ENCODE measurements at places on chromosomes 3 and 15.

DNA sequence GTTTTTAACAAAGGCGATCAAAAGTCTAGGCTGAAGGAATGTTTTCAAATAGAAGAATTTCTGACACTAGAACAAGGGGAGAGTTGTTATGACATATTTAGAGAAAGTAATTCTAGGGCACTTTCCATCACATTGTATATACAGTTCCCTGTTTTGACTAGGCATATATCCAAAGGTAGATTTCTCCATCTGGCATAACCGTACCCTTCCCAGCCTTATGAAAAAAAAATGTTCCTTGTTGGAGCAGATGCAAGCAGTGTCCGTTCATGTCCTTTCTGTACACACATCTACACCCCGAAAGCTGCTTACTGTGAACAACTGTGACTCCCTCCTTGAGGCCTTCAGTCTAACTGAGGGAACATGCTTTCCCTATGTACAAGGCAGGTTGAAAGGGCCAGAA, 271.7 kb upstream of the GBE1 start:
- no peak for DNase-seq

GRCh38 chr3:116020495-116020894, 397.2 kb downstream of the GAP43 start:
- DNase-seq: no peak

GRCh38 chr15:95693917-95694316, 636.6 kb upstream of the NR2F2 start:
- DNase-seq: no peak

GRCh38 chr15:59791755-59792154, 102.6 kb upstream of the BNIP2 start:
- no peak for DNase-seq

DNA sequence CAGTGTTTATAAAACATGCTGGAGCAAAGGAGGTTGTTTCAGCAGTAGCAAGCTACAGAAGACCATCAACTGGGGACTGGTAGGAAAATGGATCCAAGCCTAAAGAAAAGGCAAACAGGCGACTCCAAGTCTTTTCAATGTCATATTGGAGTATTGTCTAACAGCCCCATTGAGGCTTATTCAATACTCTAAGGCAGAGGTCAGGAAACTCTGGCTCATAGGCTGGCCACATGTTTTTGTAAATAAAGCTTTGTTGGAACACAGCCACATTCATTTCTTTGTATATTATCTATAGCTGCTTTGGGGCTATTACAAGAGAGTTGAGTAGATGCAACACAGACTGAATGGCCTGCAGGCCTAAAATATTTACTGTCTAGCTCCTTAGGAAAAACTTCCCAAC, 77.5 kb downstream of the RPL22L1 start:
- DNase-seq: no peak

GRCh38 chr3:112407214-112407887, 74.4 kb downstream of the CD200 start:
- no peak for DNase-seq

DNA sequence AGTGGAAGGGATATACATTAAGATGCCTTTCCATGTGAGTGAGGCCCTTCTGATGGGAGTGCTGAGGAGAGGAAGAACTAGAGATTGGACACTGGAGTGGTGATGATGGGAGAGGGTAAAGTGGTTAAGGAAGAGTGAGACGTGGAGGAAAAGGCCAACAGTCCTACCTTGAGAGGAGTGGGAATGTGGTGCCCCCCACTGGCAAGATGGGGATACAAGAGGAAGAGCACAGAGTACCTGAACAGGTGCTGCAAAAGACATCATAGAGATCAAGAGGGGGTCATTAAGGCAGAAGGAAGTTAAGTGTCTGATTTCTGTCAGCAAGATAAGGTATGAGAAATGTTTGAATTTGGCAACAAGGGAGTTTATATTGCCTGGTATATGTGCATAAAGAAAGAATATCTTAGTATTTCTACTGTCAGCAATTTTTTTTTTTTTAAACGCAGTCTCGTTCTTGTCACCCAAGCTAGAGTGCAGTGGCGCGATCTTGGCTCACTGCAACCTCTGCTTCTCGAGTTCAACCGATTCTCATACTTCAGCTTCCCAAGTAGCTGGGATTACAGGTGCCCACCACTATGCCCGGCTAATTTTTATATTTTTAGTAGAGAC, 34.0 kb downstream of the ARIH2 start:
- DNase-seq: no peak

GRCh38 chr3:50172626-50173220, 17.6 kb downstream of the SEMA3F start:
- DNase-seq: no peak

DNA sequence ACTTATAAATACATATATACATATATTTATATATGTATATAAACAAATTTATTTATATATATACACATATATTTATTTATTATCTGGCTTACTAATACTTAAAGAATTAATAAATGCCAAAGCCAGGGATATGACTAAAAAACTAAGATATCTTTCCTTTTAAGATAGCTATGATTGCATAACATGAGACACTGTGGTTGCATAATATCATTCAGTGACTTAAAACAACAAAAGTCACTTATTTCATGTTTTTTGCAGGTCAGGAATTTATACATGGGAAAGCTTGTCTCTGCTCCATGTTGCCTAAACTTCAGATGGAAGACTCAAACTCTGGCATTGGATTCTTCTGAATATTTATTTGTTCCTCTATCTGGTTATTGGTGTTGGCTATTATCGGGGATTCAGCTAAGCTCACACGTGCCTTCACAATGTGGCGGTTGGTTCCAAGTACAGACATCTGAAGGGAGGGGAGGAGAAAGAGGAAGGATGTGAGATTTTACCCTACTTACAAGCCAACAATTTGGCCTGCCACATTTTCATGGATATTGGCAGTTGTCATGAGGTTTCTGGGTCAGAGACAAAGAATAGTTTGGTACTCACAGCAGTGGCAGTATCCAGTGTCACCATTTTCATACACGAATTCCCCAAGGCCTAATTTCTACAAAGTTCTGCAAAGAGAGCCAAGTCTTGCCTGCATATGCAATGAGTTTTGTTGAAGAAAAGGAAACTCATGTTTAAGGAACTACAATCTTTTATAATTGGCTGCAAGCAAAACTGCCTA, 381.6 kb downstream of the EPHA3 start:
- no peak for DNase-seq

- DNase-seq: no peak
Observed at GRCh38 chr3:43302116-43302880, 16.0 kb downstream of the SNRK start.

- no peak for DNase-seq
Observed at GRCh38 chr3:136380530-136380929, 130.4 kb downstream of the PCCB start.

- peak; percentile 43 for DNase-seq
Observed at GRCh38 chr3:87350367-87351199, 74.2 kb upstream of the POU1F1 start.

GRCh38 chr3:29178809-29179793, 101.8 kb upstream of the RBMS3 start:
- no peak for DNase-seq

DNA sequence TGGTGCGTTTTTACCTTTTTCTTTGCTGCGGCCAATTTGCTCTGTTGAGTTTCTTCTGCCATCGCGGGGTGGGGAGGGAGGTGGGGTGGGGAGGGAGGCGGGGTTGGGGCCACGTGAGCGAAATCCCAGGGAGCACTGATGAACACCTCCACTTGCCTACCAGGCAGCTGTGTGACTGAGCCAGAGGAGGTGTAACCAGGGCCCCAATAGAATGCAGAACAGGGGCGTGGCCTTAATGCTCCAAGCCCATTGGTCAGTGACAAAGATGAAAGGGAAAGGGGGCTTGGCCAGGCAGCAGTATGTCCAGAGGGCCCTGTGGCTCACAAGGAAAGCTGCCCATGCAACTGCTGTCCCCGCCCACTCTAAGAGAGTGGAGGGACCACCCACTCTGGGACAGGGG, 21.4 kb upstream of the OR4F6 start:
- DNase-seq: no peak

DNA sequence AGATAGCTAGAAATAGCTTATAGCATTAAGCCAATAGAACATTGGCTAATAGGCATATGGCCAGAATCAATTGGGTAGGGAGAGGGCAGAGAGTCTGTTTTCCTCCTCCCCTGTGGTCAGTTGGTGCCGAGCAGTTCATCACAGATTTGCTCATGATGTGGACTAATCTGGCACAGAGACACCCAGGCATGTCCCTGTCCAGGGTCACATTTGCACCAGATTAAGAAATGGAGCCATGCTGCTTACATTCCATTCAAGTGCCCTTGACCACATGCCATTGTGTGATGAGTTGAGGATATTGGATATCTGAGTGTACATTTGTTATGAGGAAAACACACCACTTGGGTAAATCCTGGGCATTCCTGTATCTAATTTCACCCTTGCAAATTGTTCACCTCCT, 53.4 kb downstream of the USP13 start:
- no peak for DNase-seq

DNA sequence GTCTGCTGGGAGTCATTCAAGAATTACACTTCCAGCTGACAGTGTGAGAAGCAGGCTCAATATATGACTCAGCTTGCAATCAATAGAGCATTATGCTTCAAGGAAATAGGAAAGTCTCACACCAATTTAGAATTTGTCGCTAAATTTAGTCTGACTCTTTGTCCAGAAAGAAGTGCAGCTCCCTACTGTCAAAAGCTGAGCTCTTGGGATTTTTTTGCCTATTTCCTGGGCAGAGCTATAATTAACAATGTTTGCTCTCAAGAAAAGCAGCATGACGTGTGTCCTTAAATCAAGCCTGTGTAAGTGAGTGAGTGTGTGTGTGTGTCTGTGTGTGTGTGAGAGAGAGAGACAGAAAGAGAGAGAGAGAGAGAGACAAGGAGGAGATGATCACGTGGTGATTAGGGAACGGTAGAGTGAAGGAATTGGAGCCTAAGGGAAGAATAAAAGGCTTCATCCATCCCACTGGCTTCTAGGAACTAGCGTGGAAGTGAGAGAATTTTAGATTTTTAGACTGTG, 16.4 kb upstream of the SLC35G2 start:
- DNase-seq: peak; percentile 78

- no peak for DNase-seq
Observed at GRCh38 chr15:78205337-78205736, 29.0 kb downstream of the ACSBG1 start.

- no peak for DNase-seq
Observed at GRCh38 chr3:3509665-3510064, 289.6 kb upstream of the LRRN1 start.

DNA sequence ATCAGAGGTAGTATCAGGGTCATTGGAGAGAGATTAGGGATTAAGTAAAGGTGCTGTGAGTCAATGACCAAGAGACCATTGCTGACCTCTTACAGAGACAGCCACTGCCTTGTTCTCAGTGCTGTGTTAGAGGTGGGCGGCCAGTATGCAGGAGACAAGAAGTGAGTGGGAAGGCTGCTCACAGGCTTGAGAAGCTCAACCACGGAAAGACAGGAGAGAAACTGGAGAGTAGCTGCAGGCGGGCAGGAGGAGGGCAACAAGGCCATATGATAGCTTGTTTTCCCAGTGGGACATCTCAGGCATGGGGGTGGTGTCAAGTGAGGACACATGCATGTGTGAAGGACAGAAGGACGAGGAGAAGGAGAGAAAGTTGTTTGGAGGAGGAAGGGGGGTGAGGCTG, 237.3 kb downstream of the PDCD6IP start:
- no peak for DNase-seq

DNA sequence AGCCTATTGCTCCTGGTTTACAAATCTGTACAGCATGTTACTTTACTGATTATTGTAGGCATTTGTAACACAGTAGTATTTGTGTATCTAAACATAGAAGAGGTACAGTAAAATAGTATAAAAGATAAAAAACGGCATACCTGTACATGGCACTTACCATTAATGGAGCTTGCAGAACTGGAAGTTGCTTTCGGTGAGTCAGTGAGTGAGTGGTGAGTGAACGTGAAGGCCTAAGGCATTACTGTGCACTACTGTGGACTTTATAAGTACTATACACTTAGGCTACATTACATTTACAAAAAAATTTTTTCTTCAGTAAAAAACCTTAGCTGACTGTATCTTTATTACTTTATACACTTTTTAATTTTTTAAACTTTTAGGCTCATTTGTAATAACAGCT, 90.9 kb downstream of the RAP2B start:
- no peak for DNase-seq

DNA sequence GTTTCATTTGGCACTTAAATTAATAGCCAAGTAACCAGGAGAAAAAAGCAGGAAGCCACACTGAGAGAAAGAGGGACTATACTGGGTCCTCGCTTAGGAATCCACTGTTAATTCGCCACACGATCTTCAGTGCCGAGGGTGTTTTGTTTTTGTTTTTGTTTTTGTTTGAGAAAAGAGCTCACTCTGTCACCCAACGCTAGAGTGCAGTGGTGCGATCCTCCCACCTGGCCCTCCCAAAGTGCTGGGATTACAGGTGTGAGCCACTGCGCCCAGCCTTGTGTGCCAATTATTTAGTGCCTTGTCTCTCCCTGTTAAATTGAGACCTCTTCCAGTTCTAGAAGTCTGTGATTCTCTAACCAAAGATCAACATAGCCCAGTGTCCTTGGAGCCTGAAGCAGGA, 53.8 kb upstream of the TPM1 start:
- no peak for DNase-seq

- DNase-seq: no peak
Observed at GRCh38 chr3:143578810-143579435, 269.3 kb downstream of the SLC9A9 start.

DNA sequence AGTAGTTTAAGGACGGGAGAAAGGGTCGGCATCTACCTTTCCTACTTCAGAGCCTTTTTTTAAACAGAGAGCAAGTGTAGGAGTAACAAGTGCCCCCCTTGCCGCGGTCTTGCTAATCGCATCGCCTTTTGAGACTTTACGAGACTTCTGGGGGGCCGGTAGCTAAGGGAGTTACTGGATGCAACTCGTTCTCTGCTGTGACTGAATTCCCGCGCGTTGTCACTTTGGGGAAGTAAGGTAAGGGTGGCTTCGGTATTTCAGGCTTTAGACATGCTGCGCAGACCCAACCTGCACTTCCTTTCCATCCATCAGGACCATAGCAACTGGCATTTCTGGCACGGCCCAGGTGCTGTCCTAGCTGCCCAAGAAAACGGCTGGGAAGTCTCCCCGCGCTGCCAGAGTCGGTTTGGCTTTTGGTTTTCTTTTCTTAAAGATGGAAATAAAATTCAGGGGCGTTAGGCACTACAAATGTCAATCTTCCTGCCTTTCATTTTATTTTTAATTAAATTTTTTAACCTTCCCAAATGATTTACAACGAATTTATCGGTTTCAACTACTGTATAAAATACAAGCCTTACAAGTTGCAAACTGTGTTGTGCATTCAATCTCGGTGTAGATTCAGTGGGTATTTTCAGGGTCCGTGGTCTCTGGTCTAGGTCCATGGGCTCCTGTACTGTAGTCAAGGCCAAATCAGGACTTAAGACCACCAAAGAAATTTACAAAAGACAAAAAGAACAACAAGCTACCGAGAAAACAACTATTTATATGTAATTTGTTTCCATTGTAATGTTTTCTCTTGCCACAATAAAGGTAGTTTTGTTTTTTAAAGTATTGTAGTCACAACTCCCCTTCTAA, 3.5 kb downstream of the MECOM start:
- DNase-seq: no peak

DNA sequence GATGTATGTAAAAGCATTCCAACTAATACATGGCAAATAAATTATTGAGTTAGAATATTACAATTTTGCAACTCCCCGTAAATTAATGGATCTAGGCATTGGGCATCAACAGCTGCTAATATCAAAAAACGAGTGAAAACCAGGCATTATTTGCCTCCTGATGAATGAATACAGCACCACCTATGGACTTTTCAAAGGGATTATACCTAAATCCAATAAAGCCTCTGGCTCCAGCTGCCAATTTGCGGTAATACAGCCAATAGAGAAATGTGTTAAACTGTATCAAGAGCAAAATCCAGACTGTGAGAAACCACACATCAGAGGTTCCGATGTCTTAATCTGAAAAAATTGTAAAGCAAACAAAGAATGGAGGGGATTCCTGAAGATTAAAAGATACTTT, 16.3 kb upstream of the A4GNT start:
- no peak for DNase-seq
